ENCODE measurements at places on chromosomes 13 and 19. TPM values are rescaled to one million over a fixed set of nuclear protein-coding genes. Genes with fewer than 3 reads are reported as not detected.
A peak's percentile ranks its signal among the peaks of the same experiment; 100 is the strongest.

DNA sequence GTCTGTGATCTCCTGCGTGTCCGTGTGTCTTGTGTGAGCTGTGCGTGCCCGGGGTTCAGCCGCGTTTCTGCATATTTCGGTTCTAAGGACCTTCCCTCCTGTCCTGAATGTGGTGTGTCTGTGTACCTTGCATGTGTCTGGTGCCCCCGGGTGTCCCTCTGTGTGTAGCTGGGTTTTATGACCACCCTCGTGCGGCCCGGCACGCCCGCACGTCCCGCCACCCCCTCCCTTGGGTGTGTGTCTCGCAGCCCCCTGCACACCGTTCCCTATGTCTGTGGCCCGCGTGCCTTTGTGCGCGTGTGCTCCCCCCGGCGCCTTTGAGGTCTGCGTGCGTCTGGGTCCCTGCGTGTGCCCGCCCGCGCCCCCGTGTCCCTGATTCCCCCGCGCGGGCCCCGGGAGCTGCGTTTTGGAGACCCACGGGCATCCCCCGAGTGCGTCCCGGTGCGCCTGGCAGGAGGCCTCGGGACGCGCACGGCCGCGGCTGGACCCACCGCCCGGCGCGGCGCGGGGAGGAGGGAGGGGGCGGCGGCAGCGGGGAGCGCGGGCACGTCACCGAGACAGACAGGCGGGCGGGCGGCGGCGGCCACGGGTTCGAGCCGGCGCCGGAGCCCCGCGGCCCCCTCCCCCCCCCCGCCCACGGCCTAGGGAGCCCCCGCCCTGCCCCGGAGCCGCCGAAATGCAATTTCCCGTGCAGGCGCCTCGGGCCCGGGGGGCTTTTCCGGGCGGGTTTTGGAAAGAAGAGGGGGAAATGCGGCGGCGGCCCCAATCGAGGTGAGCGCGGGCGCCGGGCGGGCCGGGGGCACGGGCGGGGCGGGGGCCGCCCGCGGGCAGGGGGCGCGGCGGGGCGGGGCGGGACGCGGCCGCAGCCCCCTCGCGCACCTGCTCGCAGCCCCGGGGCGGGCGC is 12.0 kb upstream of the NANOS3 start:
- peak; percentile 67 for DNase-seq

GRCh38 chr19:32708457-32708856 is 11.1 kb upstream of the TDRD12 start:
- no peak for DNase-seq

DNA sequence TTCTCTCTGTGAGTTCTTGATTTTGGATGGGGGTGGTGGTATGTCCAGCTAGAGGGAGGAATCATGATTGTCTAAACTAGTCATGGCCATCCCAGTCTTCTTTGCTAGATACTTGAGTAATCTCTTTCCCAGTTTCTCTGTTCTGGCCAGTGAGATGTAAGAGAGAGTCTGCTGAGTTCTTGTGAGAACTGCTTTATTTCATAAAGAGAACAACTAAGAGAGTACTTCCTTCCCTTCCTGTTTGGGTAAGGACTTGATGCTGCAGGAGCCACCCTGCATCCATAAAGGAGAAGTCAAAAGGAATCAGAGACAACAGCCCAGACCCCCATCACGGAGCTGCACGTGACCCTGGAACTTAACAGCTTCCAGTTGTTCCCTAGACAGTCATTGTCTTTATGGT is 3.0 kb upstream of the RASL11A start:
- no peak for DNase-seq

DNA sequence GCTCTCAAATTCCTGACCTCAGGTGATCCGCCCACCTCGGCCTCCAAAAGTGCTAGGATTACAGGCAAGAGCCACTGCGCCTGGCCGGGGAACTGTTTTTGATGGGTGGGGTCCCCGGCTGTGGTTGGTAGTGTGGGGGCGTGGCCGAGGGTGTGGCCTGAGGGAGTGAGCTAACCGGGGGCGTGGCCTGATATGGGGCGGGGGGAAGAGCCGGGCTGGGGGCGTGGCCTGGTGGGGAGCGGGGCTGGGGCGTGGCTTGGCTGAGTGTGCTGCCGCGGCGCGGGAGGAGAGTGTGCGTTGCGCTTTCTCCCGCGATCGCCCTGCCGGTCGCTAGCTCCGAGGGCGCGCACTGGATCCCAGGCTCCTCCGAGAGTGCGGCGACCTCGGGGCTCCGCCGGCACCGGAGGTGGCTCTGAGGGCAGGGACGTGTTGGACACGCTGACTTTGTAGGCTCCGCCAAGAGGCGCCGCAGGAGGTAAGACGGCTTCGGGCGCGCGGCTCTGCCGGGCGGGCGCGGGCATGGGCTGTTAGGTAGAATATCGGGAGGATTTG is at the start of gene SPATA13:
TSS of gene SPATA13 (plus strand) at position 263 of the 552 bp plus-strand sequence. CDS start 62,210 bp downstream, outside the sequence.
- peak; percentile 94 for DNase-seq

GRCh38 chr19:45569619-45570421 is 14.8 kb downstream of the OPA3 start:
- peak; percentile 9 for DNase-seq

DNA sequence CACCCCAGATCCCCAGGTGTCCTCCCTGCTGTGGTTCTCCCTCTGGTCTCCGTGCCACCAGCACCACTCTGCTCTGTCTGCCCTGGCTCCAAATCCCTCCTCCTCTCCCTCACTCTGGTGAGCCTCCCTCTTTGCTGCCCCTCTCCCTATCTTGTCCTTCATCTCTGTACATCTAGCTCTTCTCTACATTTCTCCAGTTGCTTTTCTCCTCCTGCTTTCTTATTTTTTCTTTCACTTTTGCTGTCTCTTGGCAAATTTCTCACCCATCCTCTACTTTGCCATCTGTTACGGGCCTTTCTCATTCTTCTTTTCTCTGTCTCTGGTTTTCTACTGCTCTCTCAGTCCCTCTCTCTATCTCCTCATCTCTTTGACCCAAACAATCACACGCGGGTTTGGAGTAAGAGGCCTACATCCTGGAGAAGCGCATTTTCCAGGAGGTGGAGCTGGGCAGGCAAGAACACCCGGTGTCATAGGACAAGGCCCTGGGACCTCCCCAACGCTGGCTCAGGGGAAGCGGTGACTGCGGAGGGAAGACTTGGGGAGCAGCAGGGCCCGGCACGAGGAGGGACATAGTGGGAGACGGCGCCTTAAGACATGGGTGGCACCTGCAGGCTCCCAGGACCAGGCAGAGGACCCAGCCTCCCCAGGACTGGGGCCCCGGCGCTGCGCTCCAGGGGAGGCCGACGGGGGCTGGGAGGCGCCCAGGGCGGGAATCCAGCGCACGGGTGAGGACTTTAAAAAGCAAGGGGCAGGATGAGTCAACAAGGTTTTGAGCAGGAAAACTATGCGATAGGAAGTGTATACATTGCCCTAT is 9.9 kb downstream of the ZNF611 start:
- DNase-seq: no peak

DNA sequence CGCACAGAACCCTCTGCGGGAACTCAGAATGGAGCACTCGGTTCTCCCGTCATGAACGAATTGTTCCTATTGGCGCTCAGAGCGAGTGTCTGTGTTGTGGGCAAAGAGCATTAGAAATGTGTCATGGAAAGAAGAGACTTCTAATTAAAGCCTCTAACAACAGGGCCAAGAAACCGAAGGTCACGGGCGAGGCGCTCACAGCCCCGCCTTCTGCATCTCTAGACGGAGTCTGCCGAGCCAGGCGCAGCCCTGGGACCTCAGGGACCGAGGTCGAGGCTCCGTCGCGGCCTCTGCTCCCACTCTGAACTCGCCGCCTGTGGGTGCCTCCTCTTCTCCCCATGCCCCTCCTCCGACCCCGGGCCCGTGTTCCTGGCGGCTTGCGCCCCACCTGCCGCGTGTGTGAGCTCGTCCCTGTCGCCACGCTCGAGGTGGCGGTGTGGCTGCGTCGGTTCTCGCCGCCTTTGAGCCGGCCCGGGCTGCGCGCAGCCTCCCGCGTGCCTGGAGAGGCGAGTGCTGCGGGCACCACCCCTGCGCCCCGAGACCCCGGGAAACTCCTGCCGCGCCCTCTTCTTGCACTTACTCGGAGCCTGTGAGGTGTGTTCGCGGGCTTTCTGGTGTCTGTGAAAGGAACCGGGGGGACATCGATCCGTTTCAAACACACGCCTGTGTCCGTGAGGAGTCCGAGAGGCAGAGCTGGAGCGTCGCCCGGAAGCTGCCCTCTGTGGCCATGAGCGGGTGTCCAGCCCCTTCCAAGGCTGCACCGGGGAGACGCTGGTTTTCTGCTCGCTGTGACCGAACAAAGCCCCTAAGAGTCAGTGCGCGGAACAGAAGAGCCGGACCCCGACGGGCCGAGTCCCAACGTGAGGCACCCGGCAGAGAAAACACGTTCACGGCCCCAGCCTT is 45.4 kb upstream of the SPACA7 start:
- DNase-seq: no peak

DNA sequence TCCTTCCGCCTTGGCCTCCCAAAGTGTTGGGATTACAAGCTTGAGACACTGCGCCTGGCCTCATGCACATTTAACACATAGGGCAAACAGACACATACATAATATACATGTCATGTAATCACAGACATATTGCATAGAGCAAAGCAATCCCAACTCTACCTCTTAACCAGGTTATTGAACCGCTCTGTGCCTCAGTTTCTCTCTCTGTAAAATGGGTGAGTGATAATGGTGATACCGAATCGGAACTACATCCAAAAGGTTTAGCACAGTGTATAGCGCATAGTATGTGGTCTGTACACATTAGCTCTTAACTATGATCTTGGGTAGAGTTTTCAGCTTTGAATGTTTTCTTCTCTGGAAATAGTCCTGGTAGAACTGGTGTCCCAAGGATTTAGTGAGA is 4.8 kb downstream of the CAPNS1 start:
- DNase-seq: no peak

GRCh38 chr13:20116213-20116612 is 44.6 kb downstream of the GJA3 start:
- no peak for DNase-seq

GRCh38 chr19:858868-859843 is at the start of gene CFD:
TSS of gene CFD (plus strand) at chr19:859664. CDS start at chr19:859690, 26 bp downstream.
- no peak for DNase-seq

DNA sequence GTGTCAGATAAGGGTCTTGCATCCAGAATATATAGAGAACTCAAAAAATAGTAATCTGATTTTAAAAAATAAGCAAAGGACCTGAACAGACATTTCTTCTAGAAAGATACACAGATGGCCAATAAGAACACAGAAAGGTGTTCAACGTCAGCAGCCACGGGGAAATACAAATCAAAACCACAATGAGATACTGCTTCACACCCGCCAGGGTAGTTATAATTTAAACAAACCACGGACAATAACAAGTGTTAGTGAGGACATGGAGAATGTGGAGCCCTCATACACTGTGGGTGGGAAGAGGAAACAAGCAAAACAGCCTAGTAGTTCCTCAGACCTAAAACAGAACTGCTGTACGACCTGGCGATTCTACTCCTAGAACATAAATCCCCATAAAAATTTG is 26.7 kb upstream of the NAPA start:
- DNase-seq: no peak

DNA sequence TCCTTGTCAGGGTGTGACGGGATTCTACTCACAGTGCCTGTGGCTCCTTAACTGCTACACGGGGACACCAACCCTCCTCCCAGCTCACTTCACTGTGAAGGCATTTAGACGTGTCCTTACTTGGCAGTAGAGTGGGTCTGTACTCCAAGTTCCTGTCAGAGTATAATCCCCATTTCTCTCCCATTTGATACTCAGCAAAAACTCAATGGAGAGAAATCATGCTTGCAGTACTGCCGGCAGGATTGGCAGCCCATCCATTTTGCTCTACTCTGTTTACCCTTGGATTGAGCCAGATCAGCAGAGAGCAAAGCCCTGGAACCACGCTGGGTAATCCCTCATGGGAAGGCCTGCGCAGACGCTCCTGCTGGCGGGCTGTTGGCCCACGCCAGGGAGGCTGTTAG is 28.9 kb downstream of the ARL11 start:
- DNase-seq: no peak

DNA sequence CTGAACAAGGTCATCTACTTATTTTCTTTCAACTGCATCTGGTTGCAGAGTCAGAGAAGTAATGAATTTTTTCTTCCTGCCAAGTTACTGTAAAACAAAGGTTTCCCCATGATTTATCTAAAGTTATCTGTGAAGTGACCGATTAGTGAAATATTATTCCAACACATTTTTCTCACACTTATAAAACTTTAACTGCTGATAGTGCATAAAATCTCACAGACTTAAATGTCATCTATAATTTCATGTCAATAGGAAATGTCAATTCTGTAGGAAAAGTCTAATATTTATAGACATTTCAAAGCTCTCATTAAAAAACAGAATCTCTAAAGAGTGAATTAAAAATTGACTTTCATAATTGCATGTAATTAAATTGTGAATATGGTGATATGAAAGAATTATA is 397.2 kb downstream of the SLITRK1 start:
- no peak for DNase-seq

DNA sequence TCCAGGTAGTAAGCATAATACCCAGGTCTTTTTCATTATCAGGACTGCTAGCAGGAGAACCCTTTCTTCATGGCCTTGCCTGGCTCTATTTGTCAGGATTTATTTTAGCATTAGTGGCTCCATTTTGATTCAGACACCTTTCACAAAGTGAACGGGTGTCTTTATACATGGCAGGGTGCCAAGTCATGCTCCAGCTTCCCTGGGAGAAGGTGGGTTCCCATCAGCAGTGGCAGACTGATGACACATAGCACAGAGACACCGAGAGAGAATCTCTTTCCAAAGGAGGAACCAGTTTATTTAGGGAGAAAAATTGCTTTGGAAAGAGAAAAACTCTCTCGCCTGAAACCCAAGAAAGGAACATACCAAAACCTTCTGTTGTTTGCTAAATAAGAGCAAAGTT is 135.3 kb upstream of the TMTC4 start:
- no peak for DNase-seq

GRCh38 chr13:109000207-109000606 is 370.8 kb downstream of the MYO16 start:
- no peak for DNase-seq

DNA sequence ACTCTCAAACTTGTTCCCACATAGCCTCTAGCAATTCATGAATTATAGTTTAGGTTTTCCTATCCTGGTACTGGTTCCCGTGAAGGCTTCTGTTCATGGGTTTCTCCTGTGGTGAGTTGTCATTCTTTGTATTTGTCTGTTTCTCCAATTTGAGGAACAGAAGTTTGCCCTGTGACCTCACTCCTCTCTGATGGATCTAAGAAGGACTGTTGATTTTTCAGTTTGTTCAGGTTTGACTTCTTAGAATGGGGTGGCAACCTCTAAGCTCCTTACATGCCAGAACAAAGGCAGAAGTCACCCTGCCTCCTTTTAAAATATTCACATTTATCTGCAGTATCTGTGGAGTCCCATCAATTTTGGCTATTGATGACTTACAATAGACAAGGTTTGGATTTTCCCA is 354.0 kb downstream of the SPRY2 start:
- no peak for DNase-seq

- DNase-seq: no peak
These were observed 14.9 kb downstream of the COG3 start for GRCh38 chr13:45479661-45480060.

GRCh38 chr13:98742961-98743360 is 9.5 kb downstream of the SLC15A1 start:
- no peak for DNase-seq

UNC13A gene
- 12.9 TPM for polyA plus RNA-seq

ADM5 gene
- 1.7 TPM for polyA plus RNA-seq

TMEM238 gene
- 2.9 TPM for polyA plus RNA-seq

TNPO2 gene
- polyA plus RNA-seq: 119 TPM

ATP8B3 gene
- 0.19 TPM for polyA plus RNA-seq

ZNF709 gene
- 0.63 TPM for polyA plus RNA-seq

SHANK1 gene
- 15.5 TPM for polyA plus RNA-seq

ZFP30 gene
- 4.8 TPM for polyA plus RNA-seq

SEMA6B gene
- polyA plus RNA-seq: 39.1 TPM

SPACA4 gene
- polyA plus RNA-seq: not detected

Measured in brain (organoid and tissue), 16 donors.